Left ventricle myocardium inferior (tissue), 1 donor: ENCODE measurements at places on chromosomes 7 and 10. TPM values are rescaled to one million over a fixed set of nuclear protein-coding genes. Genes with fewer than 3 reads are reported as not detected.
A peak's percentile ranks its signal among the peaks of the same experiment; 100 is the strongest.

GRCh38 chr10:79298403-79299244, 48.6 kb upstream of the PPIF start:
- H3K27me3 ChIP-seq: no peaks in the 10 kb centered on the region
- H3K4me1 ChIP-seq: peaks cover 42% of the 10 kb centered on the region
- peak overlapping the region; percentile 48 for H3K27ac ChIP-seq
- H3K4me3 ChIP-seq: no peak overlapping the region
- peaks cover 99% of the 10 kb centered on the region for H3K36me3 ChIP-seq

DNA sequence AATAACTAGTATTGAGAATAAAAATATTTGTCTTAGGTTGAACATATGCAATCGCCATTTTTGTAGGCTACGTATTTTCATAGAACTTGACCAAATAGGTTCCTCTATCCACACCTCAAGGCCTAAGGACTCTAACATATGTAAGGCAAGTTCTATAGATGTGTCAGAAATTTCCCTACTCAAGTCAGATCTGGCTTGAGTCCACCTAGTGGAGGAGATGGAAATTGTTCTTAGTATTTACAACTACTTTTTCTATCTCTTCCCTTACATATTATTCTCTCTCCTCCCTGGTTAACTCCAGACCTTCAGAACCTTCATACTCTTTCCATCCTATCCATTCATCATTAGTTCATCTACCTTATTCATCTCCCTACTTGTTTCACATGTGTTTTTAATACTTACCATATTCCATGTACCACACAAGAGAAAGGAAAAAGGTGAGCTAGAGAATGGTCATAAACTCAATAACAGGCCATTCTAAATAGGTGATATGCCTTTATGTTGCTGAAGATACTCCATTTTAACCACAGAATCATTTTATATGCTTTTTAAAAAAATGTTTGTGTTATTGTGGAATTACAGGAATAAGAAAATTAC, 174.5 kb upstream of the HDAC9 start:
- no peak overlapping the region for H3K27ac ChIP-seq
- no peak for DNase-seq
- H3K27me3 ChIP-seq: no peaks in the 10 kb centered on the region
- peaks cover 16% of the 10 kb centered on the region for H3K4me1 ChIP-seq
- no peak overlapping the region for H3K4me3 ChIP-seq
- H3K36me3 ChIP-seq: no peaks in the 10 kb centered on the region

CCL24 gene
- not detected for total RNA-seq

CNPY1 gene
- total RNA-seq: not detected

OR2A5 gene
- not detected for total RNA-seq
